Activated CD4-positive, alpha-beta T cell treated with anti-CD3 and anti-CD28 coated beads, Interleukin-2, amount 10 ng/mL, durations not matched to agents 7 days and 5 days (primary cell): ENCODE measurements at places on chromosomes 4 and X.
A peak's percentile ranks its signal among the peaks of the same experiment; 100 is the strongest.

DNA sequence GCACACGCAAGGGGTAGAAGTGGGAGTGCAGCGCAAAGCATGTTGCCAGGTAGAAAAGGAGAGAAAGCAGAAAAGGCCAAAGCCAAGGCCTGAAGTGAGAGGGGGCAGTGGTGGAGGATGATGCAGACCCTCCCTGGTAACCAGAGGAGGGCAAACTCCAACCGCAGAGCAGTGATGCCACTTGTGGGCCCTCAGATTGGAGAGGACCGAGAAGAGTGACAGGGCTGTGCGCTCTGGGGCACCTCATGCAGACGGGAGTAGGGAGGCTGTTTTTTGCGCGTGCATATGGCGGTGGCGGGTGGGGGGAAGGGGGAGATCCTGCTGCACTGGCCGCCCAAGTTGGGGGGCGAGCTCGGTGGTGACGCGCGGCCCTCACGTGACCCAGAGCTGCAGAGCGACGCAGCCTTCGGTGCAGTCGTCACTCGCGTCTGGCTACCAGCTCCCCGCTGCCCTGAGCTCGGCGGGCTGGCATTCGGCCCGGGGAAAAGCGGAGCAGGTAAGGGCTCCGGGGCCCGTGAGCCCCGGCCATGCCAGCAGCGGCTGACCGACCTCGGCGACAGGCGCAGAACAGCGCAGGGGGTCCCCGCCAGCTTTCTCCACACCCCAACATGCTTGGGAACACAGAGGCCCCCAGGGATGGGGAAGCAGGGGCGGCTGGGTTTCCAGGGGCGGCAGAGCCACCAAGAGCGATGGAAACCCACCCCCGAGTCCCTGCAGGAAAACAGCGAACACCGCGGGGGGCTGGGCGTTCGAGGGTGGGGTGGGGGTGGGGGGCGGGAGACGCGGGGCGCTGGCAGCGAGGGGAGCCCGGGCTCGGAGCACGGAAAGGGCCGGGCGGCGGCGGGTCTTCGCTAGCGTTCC lies at the start of gene BEX3:
Gene BEX3 (plus strand): TSS at position 421 of the 861 bp plus-strand sequence. CDS start 984 bp downstream, outside the sequence.
- H3K27ac ChIP-seq, result no peak within 1 kb of the TSS
- peak within 1 kb of the TSS; percentile 69 for H3K4me3 ChIP-seq
- no peaks in the 10 kb centered on the region for H3K27me3 ChIP-seq
- peak; percentile 6 for DNase-seq
- H3K36me3 ChIP-seq, result no peaks in the 10 kb centered on the region

DNA sequence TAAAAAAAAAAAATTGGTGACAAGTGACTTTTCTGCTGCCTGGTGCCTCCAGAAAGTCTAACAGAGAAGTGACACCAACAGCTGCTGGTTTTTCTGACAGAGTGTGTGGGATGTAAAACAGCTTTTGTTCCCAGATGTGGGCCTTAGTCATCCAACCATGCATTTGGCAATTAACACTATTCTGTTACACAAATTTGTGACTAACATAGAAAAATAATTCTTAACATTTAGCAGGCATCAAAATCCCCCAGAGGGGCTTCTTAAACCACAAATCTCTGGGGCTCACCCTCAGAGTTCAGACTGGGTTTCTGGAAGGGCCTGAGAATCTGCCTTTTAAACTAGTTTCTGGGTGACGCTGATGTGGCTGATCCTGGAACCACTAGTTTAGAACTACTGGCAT lies 100.5 kb upstream of the PCDH7 start:
- no peak for DNase-seq
- no peak overlapping the region for H3K27ac ChIP-seq
- no peaks in the 10 kb centered on the region for H3K27me3 ChIP-seq
- no peaks in the 10 kb centered on the region for H3K36me3 ChIP-seq

- H3K4me1 ChIP-seq, result no peaks in the 10 kb centered on the region
- no peak for DNase-seq
- H3K27ac ChIP-seq, result no peak overlapping the region
- no peak overlapping the region for H3K4me3 ChIP-seq
- no peaks in the 10 kb centered on the region for H3K27me3 ChIP-seq
Measured at GRCh38 chr4:131566026-131566425, 1583.1 kb upstream of the PCDH10 start.

DNA sequence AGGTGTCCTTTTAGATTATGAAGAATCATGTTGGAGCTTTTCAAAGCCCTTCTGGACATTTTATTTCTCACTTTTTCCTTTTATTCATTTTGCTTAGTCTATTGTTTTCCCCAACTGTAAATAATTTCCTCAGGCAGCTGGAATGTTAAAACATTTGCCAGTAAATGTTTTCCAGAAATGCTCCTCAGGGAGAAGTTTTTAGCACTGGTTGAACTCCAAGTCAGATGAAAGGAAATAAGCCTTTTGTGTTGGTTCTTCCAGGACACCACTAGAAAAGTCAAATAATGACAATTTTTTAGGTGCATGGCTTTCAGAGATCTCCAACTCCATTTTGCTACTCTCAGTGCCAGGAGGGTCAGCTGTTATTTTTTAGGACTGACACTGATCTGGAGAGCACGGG lies 127.9 kb downstream of the IL13RA2 start:
- no peaks in the 10 kb centered on the region for H3K36me3 ChIP-seq
- no peak overlapping the region for H3K4me3 ChIP-seq
- no peaks in the 10 kb centered on the region for H3K27me3 ChIP-seq
- H3K4me1 ChIP-seq, result no peaks in the 10 kb centered on the region

- peak; percentile 62 for DNase-seq
- H3K36me3 ChIP-seq, result peaks cover 16% of the 10 kb centered on the region
- peak overlapping the region; percentile 95 for H3K4me3 ChIP-seq
- H3K27me3 ChIP-seq, result no peaks in the 10 kb centered on the region
- H3K27ac ChIP-seq, result peak overlapping the region; percentile 97
- H3K4me1 ChIP-seq, result peaks cover 69% of the 10 kb centered on the region
Measured at GRCh38 chr4:25859429-25860148, 3.2 kb downstream of the SEL1L3 start.

- no peak overlapping the region for H3K4me3 ChIP-seq
- H3K4me1 ChIP-seq, result no peaks in the 10 kb centered on the region
- H3K27me3 ChIP-seq, result no peaks in the 10 kb centered on the region
- no peak overlapping the region for H3K27ac ChIP-seq
- DNase-seq, result no peak
Measured at GRCh38 chr4:172680691-172681090, 487.9 kb upstream of the GALNT7 start.

DNA sequence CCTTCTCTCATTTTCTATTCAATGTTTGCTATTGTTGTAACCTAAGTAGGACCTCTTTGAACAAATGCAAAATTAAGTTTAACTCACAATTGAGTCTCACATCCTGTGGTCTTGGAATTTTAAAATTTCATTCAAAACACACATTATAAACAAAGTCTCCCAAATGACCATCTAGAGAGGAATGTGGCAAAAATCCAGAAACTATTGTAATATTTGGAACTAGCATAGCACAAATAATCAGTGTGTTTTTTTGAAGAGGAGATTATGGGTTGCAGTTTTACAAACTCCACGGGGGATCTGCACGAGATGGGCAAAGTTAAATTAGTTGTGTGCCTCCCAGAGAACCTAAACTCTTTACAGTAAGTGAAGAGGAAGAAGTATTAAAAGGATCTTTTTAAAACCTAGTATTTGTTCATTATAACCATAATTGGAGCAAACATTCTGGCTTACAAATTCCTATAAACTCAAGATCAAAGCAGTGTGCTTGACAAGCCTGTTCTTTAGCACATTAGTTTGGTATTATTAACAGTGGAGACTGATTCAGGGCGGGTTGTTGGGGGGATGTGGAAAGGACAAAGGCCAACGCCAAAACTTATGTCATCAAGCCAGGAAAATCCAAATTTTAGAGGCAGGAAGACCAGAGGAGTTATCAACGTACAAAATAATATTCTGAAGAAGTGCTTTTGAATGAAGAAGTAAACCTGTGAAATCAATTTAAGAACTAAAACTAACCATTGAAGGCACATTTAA lies 22.4 kb upstream of the RBPJ start:
- H3K27me3 ChIP-seq, result no peaks in the 10 kb centered on the region
- no peak for DNase-seq
- peaks cover 24% of the 10 kb centered on the region for H3K4me1 ChIP-seq

GRCh38 chr4:157840034-157840433 lies 332.8 kb downstream of the GASK1B start:
- no peak overlapping the region for H3K4me3 ChIP-seq
- DNase-seq, result no peak
- no peaks in the 10 kb centered on the region for H3K4me1 ChIP-seq
